HepG2 (cell line): ENCODE measurements at places on chromosomes 6 and 20. TPM values are rescaled to one million over a fixed set of nuclear protein-coding genes. Genes with fewer than 3 reads are reported as not detected.

PERP gene
- total RNA-seq = 16.6 and 26.0 TPM in 2 replicates

SLC2A10 gene
- total RNA-seq = 9.6 and 16.0 TPM in 2 replicates

PTCRA gene
- not detected in 2 replicates for total RNA-seq

C20orf202 gene
- total RNA-seq = 0.20 TPM in 2 replicates

HMGCLL1 gene
- total RNA-seq = not detected in 2 replicates
